Stimulated activated CD4-positive, alpha-beta T cell treated with anti-CD3 and anti-CD28 coated beads, TNF-alpha, amount 100 ng/mL, for 24 hours (primary cell): ENCODE measurements at places on chromosomes 3 and 15.

DNA sequence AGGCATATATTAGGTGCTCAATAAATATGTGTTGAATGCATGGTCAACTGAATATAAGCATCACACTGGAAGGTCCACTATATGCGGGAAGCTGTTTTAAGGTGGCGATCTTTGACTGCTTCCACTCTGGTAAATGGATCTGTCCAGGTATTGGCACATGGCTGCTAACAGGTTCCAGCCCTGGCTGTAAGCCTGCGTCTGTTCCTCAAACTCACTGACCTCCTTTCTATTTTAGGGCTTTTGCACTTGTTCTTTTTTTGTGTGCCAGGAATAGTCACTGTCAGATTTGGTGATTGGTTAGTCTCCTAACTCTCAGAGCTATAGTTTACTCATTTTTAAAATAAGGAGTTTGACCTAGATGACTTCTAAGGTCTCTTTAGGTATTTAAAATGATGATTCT is 46.2 kb downstream of the ADAMTSL3 start:
- no peak for DNase-seq

DNA sequence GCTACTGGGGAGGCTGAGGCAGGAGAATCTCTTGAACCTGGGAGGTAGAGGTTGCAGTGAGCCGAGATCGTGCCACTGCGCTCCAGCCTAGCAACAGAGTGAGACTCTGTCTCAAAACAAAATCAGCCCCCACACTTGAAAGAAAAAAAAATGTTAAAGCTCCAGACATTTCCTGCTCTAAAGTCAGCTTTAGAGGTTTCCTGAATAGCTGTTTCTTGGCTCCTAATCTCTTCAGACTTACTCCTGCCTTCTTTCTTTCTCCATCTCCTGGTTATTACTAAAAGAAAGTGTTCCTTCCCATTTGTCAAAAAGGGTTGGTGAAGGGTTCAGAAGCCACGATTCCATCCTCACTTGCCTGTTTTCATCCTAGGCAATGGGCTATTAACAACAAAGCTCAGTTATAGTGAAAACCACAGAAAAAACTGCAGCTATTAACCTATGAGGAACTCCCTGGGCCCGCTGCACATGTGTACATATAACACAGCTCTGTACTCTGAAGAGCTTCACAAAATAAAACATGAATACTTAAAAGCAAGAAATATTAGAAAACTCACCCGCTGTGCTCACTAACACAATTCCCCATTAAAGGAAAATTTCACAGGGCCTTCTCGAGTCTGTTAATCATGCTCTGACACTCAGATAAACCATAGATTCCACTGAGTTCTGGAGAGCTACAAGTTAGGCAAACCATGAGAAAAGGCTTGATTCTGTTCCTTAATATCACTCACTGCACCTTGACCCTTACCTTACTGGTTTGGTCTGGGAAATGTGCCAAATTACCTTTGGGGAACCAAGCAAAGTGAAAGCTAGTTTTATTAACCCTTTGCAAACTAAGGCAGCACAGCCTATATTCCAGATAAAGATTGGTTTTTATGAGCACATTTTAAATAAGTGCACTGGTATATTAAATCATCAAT is 89.9 kb upstream of the TSPAN3 start:
- no peak for DNase-seq

GRCh38 chr3:55512571-55513343 is 25.7 kb upstream of the WNT5A start:
- DNase-seq = no peak

GRCh38 chr3:64316971-64317370 is 91.7 kb upstream of the PRICKLE2 start:
- DNase-seq = no peak

- no peak for DNase-seq
Observed at GRCh38 chr15:63287109-63287508, 9.7 kb downstream of the APH1B start.

GRCh38 chr3:153901991-153902390 is 219.2 kb upstream of the ARHGEF26 start:
- DNase-seq = no peak

DNA sequence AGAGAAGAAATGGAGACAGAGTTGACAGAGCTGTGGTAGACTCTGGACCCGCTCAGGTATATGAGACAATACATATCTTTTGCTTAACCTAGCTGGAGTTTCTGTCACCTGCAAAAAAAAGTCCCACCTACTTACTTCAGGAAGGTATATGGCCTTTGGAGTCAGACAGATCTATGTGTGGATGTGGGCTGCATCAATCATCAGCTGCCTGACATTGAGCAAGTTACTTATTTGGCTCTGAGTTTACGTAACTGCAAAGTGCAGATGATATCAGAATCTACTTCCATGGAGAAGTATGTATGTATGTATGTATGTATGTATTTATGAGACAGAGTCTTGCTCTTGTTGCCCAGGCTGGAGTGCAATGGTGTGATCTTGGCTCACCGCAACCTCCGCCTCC is 124.3 kb downstream of the MYLK start:
- DNase-seq = no peak

GRCh38 chr15:83305704-83306291 is 21.3 kb upstream of the BNC1 start:
- no peak for DNase-seq

GRCh38 chr3:112744106-112744505 is 102.6 kb downstream of the CD200R1L start:
- no peak for DNase-seq

GRCh38 chr15:29668120-29668602 is 154.1 kb downstream of the TJP1 start:
- DNase-seq = peak; percentile 13

DNA sequence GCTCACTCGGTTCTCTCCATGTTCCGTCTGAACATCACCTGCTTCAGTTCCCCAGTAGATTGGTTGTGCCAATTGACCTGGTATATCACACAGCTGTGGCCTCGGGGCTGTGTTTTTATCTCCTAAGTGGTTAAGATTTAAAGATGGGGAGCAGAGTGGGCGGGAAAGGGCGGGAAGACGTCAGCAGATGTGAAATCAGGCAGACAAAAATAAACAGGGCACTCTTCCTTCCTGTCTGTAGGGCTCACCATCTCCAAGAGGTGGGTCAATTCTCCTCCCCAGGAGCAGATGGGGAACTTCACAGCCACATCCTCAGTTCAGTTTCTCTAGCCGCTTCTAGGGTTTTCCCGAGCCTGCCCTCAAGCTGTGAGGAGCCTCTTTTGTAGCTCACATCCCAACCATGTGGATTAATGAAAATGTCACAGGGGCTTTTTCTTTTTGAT is 26.8 kb upstream of the LIMD1 start:
- DNase-seq = peak; percentile 37

DNA sequence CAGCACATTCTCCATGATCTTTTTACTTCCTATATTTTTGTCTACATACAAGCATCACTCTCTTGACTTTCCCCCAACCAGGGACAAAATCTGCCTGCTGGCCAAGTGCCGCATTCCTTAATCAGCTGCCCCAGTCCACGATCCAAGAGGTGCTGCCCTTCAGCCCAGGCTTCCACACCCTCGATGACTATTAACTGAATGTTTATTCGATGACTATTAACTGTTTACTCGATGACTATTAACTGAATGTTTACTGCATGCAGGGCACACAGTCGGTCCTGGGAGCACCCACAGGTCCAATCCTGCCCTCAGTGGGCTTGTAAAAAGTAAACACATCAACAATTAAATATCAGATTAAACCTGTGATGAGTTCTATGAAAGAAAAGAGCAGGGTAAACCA is 256.9 kb downstream of the ARRDC4 start:
- DNase-seq = no peak

DNA sequence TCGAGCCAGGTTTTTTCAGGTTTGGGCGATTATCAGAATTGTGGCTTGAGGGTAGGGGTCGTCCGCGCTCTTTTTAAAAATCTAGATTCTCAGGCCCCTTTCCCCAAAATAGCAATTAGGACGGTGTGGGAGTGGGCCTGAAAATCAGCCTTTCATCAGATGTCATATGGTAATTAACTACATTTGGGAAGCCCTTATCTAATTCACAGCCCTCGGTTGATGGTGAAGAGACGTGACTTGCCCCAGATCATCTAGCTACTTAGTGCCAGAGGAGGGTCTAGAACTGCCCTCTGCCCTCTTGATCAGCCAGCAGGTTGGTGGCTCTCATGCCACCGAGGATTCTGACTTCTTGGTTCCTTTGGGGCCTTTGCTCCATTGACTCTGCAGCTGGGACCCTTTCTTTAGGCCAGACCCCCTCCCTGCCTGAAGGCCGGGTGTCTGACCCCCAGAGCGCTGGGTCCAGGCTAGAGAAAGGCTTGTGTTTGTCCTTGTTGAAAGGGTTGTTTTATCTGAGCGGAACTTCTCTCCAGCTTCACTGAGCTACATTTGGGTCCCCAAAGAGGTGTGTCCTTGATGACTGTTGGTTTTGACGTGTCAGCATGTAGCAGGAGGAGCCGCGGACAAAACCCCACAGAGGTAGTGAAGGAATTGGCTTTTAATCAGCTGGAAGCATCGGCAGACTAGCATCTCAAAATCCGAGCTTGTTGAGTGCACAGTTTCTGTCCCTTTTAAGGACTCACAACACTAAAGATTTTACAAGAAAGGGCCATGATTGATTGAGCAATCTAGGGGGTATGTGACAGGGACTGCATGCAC is 857 bp downstream of the AEN start:
- DNase-seq = peak; percentile 41

DNA sequence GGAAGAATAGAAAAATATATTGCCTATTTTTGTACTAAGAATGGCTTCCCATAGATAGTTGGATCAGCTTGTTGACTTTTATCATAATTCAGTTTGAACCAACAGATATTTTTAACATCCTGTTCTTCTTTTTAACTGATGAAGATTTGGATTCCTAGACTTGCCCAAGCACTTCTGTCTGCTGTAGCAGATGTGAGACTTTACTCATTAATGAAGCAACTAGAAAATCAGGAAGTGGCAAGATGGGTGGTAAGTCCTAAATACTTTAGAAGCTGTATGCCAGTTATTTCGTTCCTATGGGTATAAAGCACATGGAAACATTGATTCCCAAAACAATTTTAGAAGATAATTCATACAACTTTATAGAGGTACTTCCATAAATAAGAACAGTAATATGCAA is 8.4 kb downstream of the PIGB start:
- DNase-seq = no peak

- DNase-seq = peak; percentile 82
Observed at GRCh38 chr3:50572158-50572557, 2.8 kb downstream of the HEMK1 start.

GRCh38 chr3:187196573-187197334 is 532 bp upstream of the RTP1 start:
- DNase-seq = no peak

GRCh38 chr15:48330105-48330785 is 984 bp upstream of the DUT start:
- DNase-seq = no peak

DNA sequence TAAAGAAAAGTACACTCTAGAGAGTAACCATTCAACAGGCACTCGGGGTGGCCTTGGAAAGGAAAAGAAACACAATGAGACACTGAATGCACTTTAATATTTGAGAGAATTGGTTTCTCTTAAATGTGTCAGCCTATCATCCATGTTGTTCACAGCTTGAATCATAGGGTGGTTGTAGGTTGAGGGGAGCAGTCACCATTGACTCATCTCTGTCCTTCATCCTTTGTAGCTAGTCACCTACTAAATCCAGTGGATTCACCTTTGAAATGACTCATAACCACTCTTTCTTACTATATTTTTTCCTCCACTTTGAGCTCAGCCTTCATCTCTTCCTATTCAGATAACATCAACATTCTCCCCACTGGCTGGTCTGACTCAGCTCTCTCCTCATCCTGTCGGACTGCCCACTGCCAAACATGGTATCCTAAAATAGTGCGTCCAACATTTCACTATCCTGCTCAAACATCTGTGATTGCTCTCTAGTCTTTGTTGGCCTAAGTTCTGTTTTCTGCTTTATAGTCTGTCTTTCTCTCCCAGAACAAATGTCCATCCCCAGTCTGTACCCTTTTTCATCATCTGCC is 182.7 kb upstream of the GADL1 start:
- DNase-seq = peak; percentile 21

DNA sequence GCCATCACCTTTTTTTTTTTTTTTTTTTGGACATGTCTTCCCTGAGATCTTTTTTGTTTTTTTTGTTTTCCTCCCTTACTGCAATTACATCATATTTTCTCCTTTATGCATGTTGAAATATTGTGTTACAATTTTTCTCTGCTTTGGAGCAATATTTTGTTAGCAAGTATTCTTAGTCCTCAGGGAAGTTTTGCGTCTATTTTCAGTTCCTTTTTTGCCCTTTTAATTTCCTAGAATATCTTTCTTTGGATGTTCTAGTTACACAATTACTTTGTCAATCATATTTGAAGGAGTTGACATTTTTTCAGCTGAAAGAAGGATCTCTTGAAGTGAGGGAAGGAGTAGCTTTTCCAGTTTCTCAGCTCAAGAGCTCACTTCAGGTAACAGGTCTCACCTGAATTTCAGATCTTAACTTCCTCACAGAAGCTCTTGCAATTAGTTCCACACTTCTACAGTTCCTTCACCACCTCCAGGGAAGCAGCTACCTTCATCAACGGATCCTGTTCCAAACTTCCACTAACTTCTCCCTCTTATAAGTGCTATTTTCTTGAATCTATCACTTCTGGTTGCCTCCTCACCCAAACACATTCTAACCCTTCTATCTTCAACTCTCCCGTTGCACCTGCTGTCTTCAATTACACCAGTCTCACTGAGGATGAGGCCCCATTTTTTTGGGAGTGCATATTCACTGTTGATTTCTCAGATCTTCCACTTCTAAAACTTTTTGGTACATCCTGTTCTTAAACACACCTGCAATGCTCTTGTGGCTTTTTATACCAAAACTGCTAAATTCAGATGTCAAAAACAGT is 57.8 kb upstream of the CPOX start:
- DNase-seq = no peak

GRCh38 chr3:72756900-72757299 is 91.3 kb downstream of the SHQ1 start:
- no peak for DNase-seq

DNA sequence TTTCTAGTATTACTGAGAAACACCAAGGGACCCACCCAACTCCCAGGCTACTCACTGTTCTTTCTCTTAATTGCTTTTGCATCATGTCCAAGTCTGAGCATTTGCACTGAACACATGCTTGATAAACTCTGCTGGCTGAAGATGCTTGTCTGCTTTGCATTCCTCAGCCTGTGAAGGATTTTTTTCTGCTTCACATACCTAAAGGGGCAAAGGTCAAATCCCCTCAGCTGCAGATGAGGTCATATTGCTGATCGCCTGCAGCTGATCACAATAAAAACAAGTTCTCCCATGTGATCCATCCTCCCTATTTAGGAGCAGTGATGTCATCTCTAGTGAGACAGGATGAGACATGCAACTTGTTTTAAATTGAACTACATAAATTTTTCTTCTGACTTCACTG is 84.6 kb upstream of the DCBLD2 start:
- DNase-seq = no peak
